ENCODE measurements at places on chromosomes 1 and 21. TPM values are rescaled to one million over a fixed set of nuclear protein-coding genes. Genes with fewer than 3 reads are reported as not detected.

DNA sequence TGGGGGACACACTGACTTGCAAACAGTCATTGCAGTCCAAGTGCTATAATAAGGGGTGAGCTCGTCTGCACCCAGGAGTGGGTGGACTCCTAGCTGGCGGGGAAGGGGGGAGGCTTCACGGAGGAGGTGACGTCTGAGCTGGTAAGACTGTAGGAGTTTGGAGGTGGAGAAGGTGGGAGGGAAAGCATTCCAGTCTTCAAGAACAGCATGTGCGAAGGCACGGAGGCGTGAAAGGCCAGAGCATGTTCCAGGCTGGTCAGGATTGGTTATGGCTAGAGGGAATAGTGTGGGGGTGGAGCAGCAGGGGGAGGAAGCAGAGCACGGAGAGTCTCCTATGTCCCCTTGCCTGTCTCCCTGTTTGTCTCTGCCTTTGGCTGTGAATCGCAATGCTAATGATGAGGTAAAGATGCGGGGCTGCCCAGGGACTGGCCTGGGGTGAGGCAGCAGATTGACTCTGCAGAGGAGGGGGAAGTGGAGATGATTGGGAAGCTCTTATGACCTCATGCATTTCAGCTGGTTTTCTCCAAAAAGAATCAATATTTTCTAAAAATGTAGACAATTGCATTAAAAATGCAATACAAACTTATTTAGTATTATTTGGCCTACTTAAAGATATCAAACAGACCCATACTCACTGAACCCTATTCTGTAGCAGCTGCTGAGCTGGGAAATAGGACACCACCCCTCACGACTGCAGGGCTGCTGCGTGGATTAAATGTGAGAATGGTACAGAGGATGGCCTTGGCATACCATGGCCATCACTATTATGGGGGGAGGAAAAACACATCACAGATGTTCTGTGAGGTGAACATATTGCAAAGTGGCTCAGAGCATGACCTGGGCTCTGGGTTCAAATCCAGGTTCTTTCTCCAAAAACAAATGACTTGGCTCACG is 2.6 kb upstream of the ZNF436 start:
- H3K27me3 ChIP-seq = no peaks in the 10 kb centered on the region
- peaks cover 11% of the 10 kb centered on the region for H3K36me3 ChIP-seq
- H3K4me3 ChIP-seq = no peak overlapping the region
- DNase-seq = no peak
- H3K4me1 ChIP-seq = peaks cover 47% of the 10 kb centered on the region
- peak overlapping the region; percentile 99 for H3K27ac ChIP-seq

CTTNBP2NL gene
- total RNA-seq = 8.3 TPM

DNA sequence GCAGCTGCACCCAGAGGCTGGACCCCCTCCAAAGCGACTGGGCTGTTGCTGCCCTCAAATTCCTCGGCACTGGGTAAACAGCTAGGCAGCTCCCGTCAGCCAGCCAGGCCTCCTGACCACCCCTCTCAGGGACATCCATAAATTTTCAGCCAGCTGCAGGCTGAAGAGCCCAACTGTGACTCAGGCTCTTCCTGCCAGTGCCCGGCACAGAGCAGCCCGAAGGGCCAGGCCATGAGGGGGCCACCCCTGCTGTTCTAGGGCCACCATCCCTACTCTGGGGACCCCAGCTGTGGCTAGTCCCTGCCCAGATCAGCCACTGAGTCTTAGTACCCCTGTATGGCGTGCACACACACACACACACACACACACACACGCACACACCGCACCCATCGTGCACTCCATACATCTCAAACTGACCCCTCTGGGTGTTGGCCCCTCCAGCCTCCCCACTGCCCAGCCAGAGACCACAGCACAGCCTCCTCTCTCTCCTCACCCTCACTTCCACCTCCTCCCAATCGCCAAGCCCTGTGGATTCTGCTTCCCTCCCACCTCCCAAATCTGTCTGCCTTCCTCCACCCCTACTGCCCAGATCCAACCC is 6.2 kb upstream of the LAPTM5 start:
- no peak overlapping the region for H3K4me3 ChIP-seq
- no peaks in the 10 kb centered on the region for H3K27me3 ChIP-seq
- DNase-seq = peak; percentile 84
- H3K4me1 ChIP-seq = peaks cover 63% of the 10 kb centered on the region
- H3K27ac ChIP-seq = peak overlapping the region; percentile 88

SAMD11 gene
- 8.1 TPM for total RNA-seq

- H3K4me3 ChIP-seq = no peak overlapping the region
- no peak overlapping the region for H3K27ac ChIP-seq
- H3K36me3 ChIP-seq = no peaks in the 10 kb centered on the region
- H3K27me3 ChIP-seq = no peaks in the 10 kb centered on the region
- DNase-seq = no peak
These were observed 11.5 kb downstream of the TNFSF4 start for GRCh38 chr1:173195596-173196088.

LDLRAD1 gene
- total RNA-seq = not detected

All from muscle of leg (tissue), 16 donors.